ENCODE measurements at places on chromosomes 3 and 15.

- no peak for DNase-seq
These were observed 8.2 kb downstream of the XYLB start for GRCh38 chr3:38354588-38355330.

DNA sequence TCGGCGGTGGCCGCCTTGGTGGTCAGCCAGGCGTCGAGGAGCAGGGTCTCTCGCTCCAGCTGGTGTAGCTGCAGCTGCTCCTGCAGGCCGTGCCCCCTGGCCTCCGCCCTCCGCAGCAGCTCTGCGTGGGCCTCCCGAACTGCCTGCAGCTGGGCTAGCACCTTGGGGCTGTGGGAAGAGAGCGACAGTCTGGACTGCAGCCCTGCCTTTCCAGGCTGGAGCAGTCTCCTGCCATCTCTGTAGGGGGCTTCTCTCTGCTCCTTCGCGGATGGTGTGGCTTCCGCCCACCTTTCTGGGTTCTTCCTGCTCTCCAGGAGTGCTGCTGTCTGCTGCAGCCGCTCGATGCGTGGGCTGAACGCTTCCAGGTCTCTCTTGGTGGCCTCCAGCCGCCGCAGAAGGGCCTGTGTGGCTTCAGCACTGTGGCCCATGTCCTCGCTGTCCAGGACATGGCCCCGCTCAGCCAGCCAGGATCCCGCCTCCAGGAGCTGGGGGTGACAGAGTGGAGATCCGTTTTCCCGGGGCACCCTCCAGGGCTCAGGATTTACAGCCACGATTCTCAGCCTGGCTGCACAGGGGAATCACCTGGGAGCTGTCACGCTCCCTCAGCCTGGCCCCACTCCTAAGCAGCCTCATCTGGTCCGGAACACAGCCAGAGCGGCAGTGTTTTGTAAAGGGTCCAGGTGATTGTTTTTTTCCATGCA, 16.8 kb downstream of the PLA2G4B start:
- no peak for DNase-seq

- no peak for DNase-seq
These were observed 35.7 kb upstream of the GRAMD1C start for GRCh38 chr3:113802795-113803455.

DNA sequence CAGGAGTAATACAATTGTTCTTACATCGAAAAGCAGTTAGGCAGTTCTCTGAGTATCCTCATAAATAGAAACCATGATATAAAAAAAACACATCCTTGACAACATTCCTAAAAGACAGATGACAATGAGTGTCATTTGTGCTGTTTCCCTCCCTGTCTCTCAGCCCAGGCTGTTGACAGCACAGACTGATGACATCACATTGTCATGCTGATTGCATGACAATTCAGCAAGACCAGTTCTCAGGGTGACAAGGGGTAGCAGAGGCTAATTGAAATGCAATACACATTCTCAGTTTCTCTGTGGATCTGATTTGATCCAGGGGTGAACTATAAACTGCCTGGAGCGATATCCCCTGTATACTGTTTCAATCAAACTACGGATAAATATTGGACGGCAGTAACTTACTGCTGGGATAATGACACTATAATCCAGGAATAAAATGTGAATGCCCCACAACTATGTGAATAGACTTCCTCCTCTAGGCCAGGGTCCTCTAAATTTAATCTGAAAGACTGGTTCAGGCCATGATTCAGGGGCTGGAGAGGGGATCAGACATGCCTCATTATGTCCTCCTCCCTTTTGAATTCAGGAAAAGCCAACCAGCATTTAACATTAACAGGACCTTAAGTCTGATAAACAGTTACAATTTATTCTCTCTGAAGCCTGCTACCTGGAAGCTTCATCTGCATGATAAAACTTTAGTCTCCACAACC, 16.7 kb upstream of the EIF1B start:
- no peak for DNase-seq

- DNase-seq, result no peak
These were observed 10.7 kb downstream of the RBM15B start for GRCh38 chr3:51401735-51402134.

DNA sequence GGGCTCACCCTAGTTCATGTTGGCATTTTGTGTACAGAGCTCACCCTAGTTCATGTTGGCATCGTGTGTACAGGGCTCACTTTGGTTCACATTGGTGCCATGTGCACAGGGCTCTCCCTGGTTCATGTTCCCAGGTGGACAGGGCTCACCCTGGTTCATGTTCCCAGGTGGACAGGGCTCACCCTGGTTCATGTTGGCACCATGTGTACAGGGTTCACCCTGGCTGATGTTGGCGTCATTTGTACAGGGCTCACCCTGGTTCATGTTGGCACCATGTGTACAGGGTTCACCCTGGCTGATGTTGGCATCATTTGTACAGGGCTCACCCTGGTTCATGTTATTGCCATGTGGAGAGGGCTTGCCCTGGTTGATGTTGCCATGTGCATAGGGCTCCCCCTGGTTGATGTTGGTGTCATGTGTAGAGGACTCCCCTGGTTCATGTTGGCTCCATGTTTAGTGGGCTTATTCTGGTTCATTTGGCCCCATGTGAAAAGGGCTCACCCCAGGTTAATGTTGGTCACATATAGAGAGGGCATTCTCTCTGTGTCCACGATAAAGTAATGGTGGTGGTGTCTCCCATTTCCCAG, 31.7 kb upstream of the NR2C2 start:
- DNase-seq, result no peak

- no peak for DNase-seq
These were observed 42.9 kb downstream of the ISG20 start for GRCh38 chr15:88681610-88682221.

DNA sequence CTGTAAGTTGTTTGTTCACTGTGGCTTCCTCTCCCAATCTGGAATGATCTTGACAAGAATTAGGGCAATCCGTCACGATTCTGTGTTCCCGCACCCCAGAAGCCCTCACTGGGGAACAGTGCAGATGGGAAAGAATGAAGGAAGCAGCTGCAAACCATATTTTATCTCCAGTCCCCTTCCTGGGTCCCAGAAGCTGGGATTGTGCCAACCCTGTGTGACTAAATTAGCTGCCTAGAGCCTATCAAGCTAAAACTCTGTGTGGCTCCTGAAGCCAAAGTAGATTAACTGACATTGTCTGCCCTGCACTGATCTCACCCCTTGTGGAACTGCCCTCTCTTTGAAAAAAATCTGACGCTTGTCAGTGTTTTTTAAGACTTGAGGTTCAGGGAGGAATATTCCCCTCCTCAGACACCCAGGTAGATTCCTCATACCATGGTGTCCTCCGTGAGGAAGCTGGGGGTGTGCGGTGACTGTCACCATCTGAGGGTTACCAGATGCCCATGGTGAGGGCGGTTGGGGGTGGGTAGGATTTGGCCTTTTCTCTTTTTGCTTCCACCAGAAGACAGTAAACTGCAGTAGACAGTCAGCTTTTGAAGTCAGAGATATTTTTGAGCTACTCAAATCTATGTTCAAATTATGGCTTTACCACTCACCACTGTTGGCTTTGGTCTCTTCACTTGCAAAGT, 358.3 kb upstream of the TPM1 start:
- no peak for DNase-seq

GRCh38 chr15:80730387-80730786, 35.3 kb downstream of the ABHD17C start:
- DNase-seq, result no peak

GRCh38 chr15:72306211-72306785, 13.7 kb downstream of the CELF6 start:
- DNase-seq, result no peak

GRCh38 chr15:63322541-63322940, 45.1 kb downstream of the APH1B start:
- DNase-seq, result no peak

- DNase-seq, result no peak
These were observed 7.1 kb downstream of the LRRK1 start for GRCh38 chr15:100926258-100926657.

DNA sequence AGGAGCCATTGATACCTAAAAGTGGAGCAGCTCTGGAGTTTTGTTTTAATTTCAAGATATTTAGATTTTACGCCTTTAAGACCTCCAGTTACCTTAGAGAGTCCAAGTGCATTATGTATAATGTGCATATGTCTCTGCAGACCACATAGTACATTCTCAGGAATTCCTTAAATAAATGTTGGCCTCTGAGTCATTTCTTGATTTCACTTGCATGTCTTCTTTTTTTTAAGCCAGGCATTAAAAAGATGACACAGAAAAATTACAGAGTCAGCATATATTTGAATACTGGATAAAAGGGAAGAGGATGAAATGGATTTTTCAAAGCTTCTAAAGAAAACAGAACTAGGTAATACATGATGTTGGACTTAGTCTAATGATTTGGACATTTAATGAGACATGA, 125.2 kb downstream of the TMCO5A start:
- DNase-seq, result no peak

GRCh38 chr3:96483781-96484180, 330.6 kb upstream of the EPHA6 start:
- no peak for DNase-seq

DNA sequence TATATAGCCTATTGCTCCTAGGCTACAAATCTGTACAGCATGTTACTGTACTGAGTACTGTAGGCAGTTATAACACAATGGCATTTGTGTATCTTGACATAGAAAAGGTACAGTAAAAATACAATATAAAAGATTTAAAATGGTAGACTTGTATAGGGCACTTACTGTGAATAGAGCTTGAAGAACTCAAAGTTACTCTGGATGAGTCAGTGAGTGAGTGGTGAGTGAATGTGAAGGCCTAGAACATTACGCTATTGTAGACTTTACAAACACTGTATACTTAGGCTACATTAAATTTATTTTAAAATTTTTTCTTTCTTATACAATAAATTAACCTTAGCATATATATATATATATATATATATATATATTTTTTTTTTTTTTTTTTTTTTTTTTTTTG, 140.0 kb upstream of the UBE2E1 start:
- DNase-seq, result no peak

DNA sequence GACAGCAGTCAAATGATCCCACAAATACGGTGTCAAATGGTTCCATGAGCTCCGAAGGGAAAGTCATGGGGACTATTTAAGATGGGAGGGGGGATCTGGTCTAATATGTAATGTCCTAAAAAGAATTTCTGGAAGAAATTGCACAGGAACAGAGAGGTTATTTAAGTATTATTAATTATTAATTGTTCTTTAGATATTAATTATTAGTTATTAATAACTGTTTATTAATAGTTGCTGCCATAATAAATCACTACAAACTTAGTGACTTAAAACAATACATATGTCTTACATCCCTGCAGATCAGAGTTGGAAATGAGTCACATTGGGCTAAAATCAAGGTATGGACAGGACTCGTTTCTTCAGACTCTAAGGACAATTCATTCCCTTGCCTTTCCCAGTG, 588.2 kb upstream of the NR2F2 start:
- DNase-seq, result no peak

- no peak for DNase-seq
These were observed at the start of gene SCN5A for GRCh38 chr3:38649500-38650247. TSS of gene SCN5A (minus strand) at chr3:38649687. CDS start at chr3:38633307, 16,380 bp downstream.

DNA sequence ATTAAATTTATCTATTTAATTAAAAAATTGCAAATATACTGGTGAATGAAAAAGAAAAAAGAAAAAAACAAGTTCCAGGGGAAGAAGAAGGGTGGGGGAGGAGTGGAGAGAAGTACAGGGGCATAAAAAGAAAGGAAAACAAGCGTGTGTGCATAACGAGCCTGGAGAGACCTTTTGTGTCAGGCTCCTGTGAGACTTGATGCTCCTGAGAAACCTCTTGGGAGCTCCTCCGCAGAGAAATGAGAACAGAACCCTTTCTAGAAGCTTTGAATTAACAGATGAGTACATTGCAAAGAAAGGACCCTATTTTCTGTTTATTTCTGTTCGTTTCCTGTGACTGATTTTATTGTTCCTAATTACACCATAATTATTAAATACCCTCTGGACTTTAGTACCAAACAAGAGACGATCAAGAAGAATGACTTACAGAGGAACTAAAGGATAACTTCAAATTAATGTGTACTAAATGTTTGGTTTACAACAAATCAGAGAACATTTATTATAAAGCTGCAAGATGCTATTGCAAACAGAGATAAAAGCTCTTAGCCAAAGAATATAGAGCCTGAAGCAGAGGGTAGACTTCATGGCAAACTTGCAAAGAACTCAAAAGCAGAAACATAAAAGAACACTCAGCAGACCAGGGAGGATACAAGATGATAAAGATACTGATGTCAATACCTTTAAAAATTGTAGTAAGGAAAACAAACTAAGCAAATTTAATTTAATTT, 74.7 kb downstream of the DPPA2 start:
- DNase-seq, result no peak

- DNase-seq, result peak; percentile 69
These were observed at the start of gene MME for GRCh38 chr3:155079746-155080487. TSS of gene MME (plus strand) at chr3:155080319. CDS start at chr3:155084168, 3,849 bp downstream.

GRCh38 chr3:43162230-43163084, 56.6 kb upstream of the POMGNT2 start:
- no peak for DNase-seq

GRCh38 chr3:79383402-79384012, 384.3 kb downstream of the ROBO1 start:
- DNase-seq, result no peak

GRCh38 chr3:55654123-55654760, 167.1 kb upstream of the WNT5A start:
- no peak for DNase-seq

DNA sequence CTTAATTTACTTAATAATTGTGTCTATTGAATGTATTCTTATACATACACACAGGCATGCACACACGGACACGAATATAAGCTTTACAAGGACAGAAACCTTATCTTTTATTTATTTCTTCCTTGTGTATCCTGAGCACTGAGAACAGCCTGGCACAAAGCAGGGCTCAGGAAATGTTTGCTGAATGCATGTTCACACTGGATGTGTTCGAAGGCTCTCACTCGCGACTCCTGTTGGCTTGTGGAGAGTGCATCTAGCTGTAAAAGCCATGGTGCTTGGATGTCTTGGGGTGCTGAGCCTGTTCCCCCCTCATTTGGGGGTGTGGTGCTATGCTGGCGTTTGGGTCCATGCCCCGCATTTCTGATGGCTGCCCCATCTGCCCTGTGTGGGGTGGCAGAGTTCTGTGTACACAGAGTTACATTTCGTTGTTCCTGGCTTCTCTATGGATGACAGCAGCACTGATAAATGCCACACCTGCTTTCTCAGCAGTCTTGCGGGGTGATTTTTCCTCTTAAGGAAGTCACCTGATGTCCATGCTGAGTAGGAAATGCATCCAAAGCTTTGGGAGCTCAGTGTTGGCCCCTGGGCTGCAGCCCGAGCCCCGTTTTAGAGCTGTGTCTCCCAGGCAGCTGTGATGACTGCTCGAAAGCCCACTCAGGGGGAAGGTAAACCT, 148.5 kb downstream of the IGF1R start:
- DNase-seq, result no peak

DNA sequence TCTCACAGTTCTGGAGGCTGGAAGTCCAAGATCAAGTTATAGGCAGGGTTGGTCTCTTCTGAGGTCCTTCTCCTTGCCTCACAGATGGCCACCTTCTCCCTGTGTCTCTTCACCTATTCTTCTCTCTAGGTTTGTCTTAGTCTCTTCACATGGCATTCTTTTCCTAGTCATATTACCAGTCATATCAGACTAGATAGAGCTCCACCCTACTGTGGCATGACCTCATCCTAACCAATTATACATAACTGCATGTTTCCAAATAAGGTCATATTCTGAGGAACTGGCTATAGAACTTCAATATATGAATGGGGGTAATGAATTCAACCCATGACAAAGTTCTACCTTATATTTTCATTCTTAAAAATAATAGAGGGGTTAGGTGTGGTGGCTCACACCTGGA, 196.4 kb upstream of the UBE3A start:
- no peak for DNase-seq

All from HS-27A (cell line).